CD4-positive, alpha-beta T cell treated with Interleukin-4 for 1 hour (primary cell): ENCODE measurements at places on chromosomes 3 and 15.
A peak's percentile ranks its signal among the peaks of the same experiment; 100 is the strongest.

GRCh38 chr15:75230551-75231371 lies 27.4 kb upstream of the GOLGA6C start:
- DNase-seq: no peak

DNA sequence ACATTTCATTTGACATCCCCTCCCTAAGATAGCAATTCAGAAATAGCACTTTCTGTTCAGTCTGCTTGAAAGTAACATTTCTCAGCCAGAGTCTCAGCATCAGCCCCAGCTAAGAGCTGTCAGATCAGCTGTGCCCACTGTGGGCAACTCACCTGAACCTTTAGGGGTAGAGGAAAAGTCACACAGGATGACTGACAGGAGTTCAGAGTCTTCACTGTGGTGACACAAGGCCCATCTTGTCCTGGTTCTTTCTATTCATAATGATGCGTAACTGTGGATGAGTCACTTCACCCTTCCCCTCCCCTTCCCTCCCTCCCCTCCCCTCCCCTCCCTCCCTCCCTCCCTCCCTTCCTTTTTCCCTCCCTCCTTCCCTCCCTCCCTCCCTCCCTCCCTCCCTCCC lies 96.1 kb upstream of the RASGRP1 start:
- no peak for DNase-seq

DNA sequence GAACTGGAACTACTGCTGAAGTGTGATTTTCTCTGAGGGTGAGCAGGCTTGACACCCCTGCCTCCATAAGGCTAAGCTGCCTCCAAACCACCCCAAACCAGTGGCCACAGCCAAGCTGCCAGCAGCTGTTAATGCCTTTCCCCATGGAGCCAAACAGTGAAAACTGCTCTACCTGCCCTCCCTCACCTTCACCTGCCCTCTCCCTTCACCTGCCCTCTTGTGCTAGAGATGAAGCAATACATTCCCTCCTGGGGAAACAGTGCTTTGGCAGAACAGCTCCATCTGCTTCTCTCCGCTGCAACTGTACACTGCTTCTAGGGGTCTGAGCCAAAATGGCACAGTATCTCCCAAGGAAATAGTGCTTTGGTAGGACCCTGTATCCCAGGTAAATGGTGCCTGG lies 374.1 kb downstream of the FHIT start:
- no peak for DNase-seq

DNA sequence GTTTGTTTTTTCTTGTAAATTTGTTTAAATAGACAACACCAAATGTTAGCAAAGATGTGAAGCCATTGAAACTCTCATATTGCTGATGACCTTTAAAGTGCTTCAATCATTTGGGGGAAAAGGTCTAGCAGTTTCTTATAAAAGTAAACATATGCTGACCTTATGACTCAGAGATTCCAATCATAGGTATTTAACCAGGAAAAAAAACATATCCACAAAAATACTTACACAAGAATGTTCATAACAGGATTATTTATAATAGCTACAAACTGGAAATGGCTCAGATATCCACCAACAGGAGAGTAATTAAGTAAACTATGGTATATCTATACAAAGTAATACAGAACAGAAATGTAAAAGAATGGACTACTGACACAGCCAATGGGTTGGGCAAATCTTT lies 27.1 kb upstream of the RORA start:
- DNase-seq: no peak

DNA sequence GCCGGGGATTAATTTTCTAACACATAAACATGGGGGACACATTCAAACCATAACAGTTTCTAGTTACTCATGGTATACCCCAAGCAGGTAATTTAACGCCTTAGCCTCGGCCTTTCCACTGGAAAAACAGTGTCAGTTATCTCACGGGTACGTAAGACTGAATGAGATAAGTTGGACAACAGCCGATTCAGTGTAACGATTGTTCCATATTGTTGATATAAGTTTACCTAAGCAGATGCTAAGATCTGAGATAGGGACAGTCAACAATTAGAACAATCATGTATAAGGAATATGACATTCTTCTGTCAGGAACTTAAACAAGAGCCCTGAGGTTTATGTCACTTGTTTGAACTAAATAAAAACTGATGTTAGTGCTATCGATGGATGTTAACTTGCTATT lies 130.8 kb downstream of the GHSR start:
- no peak for DNase-seq

DNA sequence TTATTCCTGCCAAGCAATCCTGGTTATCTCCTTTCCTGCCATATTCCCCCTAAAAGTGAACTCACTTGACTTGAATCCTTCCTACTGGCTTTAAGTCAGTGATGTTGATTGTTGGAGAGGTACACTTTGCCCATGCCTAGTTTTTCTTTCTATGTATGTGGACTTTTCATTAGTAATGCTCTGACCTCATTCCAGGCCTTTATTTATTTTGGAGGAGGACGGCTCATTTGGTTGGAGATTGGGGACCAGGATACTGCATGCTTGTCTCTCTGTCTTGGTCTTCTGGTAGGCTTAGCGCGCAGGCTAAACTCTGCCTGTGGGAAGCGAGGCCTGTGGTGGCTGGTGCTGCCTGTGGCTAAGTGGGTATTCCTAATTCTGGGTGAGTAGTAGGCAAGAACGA lies 29.1 kb upstream of the MTMR10 start:
- DNase-seq: no peak

GRCh38 chr15:60408463-60408981 lies 10.7 kb upstream of the ANXA2 start:
- DNase-seq: no peak

DNA sequence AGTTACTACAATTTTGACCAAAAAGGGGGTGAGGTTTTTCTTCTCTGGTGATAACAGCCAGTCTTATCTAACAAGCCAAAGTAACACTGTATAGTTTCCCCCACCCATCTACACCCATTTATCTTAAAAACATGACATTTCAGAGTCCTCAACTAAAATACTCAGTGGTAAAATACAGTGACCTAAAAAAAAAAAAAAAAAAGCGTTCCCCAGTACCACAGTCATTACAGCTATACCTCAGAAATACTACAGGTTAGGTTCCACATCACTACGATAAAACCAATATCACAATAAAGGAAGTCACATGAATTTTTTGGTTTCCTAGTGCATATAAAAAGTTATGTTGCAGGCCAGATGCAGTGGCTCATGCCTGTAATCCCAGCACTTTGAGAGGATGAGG lies 13.8 kb downstream of the DENND4A start:
- no peak for DNase-seq

DNA sequence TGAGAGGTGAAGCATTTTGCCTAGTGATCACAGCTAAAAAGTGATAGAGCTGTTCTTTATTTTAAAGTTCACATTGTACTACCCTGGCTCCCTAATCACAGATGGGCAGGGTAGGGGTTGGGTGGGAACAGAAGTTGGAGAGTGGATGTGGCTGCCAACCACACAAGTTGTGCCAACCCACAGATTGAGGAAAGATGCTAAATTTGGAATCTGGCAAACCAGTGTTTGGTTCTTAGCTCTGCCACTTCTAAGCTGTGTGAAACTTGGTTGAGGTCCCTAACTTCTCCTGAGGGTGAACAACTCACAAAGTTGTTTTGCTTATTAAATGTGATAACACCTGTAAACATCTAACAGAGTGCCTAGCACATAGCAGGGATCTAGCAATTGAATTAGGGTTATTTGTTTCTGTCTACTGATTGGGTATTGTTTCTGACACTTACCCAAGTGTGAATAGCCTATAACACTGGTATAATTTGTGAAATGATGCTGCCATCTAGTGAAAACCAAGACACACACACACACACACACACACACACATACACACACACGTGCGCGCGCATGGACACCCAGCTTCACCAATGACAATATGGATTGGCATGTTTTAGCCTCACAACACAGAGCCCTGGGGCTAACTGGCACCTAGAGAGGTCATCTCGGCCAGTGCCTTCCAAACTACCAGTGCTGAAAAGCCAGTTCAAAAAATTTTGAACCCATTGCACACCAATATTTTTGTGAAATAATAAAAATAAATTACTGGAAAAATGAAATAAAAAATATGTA lies 25.3 kb downstream of the ADGRG7 start:
- peak; percentile 23 for DNase-seq

DNA sequence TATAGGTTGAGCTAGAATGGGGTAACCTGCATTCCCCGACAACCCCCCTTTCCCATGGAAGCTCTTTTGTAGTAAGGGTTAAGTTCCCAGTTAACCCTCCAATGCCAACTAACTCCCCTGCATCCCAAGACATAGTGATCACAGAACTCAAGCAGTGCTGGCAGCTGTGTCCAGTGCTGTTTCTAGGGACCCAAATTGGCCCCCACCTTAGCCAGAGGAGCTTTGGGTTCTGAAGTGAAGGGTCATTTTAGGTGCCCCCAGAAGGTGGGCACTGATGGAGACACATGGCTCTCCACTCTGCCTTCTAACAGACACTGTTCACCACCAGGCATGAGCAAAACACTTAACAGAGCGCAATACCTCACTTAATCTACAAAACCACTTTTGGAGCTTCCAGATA lies 7.1 kb downstream of the FBXL22 start:
- DNase-seq: no peak

GRCh38 chr15:61049028-61049427 lies 180.1 kb downstream of the RORA start:
- DNase-seq: no peak

- no peak for DNase-seq
Measured at GRCh38 chr3:23728601-23729117, 77.1 kb upstream of the UBE2E1 start.

GRCh38 chr3:160968761-160969160 lies 136.4 kb downstream of the B3GALNT1 start:
- DNase-seq: no peak

- no peak for DNase-seq
Measured at GRCh38 chr15:68340726-68341671, 63.5 kb downstream of the FEM1B start.

DNA sequence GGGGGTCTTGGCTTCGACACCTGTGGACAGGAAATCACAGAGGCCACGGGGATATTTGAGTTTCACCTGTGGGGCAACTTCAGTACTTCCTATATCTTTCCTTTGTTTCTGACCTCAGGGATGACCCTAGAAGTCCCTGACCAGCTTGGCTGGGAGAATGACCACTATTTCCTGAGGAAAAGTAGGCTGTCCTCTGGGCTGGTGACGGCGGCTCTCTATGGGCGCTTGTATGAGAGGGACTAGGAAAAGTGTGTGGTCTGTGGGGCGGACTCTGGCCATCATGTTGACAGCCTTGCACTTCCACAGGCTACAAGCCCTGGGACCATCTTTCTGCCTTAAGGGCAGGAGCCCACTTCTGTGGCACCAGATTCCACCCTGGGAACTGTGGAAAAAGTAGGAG lies 43.7 kb downstream of the BTD start:
- no peak for DNase-seq

GRCh38 chr15:89760303-89761008 lies 9.4 kb upstream of the MESP1 start:
- DNase-seq: peak; percentile 66

DNA sequence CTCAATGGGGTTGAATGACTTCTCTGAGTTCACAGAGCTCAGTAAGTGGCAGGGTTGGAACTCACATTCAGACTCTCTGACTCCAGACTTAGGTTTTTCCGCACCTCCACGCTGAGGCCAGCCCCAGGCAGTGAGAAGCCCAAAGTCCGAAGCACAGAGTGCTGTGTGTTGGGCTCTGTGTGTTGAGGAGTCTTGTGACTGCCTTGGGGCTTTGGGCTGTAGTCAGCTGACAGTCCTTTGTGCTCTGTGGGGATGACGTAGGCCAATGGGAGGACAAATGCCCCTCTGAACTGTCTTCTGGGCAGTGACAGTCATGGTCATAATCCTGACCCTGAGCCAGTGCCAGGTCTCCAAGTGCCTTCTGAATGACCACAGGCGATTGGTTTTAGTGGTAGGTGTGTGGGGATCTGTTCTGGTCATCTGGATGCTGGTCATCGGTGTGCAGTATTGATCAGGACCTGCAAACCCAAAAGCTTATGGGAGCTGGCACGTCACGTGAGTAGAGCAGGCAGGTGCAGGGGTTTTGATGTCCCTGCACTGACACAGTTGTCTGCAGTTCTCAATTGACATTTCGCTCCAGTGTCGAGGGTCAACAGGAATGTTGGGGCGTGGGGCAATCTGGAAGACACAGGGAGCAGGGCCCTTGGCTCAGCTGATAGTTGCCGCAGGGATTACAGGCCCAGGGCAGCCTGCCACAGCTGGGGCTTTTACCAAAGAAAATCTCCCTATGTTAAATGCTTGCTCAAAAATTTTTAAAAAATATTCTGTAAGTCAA lies 45.3 kb downstream of the CAPN3 start:
- no peak for DNase-seq

- DNase-seq: no peak
Measured at GRCh38 chr15:78007964-78008886, 69.3 kb downstream of the TBC1D2B start.

DNA sequence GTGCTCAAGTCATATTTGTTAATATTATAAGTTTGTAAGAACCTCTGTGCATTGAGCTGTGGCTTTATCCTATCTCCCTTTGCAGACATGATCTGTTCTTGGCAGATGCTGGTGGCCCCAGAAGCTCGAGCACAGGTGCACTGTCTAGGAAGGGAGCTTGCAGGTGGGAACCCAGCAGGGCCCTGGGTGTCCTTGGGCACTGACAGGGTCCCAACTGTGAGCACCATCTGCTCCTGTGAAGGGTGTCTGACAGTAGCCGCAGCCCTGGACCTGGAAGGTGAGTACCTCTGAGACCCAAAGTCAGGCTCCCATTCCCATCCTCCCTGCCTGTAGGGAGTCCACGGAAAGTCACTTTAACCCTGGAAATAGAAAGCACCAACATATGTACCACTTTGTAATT lies 2.4 kb upstream of the REC114 start:
- no peak for DNase-seq

DNA sequence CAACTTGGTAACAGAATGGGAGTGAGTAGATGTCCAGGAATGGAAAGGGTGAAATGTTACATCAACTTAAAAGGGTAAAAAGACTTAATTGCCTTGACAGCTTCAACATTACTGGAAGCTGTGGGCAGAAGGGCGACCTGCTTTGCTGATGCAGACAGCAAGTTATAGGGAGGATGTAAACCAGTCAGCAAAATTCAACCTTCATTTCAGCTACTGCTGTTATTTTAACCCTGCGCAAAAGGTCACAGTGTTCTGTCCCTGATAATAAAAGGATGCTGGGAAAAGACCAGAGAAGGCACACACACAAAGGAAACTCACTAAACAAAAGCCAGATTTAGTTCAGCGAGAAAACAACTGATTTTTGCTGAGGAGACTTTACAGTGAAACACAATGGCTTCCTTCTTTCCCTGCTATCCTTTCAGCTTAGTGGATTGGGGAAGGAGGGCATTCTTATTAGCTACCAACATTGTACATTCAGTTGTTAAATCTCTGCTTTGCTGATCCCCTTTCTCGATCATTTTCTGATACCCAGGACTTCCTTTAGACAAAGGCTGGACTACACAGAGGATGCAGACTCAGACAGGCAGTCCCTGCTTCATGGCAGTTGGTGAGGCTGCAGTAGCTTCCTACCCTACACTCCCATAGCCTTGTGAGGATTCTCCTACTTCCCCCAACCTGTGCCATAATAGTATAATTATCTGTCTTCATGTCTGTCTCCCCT lies 62.0 kb downstream of the P3H2 start:
- no peak for DNase-seq

DNA sequence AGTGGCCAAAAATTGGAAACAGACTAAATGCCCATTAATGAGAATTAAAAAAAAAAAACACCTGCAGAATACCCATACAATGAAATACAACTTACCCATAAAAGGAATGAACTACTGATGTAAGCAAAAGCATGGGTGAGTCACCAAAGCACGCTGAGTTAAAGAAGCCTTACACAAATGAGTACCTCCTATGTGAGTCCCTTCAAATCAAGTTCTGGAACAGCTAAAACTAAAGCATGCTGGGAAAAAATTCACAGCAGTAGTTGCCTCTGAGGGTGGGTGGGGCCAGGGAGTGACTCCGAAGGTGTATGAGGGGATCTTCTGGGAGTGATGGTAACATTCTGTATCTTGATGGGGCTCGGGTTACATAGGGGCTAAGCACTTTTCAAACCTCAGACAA lies 11.4 kb downstream of the MYO5C start:
- DNase-seq: no peak
